ENCODE measurements at places on chromosomes 13 and 19.
A peak's percentile ranks its signal among the peaks of the same experiment; 100 is the strongest.

DNA sequence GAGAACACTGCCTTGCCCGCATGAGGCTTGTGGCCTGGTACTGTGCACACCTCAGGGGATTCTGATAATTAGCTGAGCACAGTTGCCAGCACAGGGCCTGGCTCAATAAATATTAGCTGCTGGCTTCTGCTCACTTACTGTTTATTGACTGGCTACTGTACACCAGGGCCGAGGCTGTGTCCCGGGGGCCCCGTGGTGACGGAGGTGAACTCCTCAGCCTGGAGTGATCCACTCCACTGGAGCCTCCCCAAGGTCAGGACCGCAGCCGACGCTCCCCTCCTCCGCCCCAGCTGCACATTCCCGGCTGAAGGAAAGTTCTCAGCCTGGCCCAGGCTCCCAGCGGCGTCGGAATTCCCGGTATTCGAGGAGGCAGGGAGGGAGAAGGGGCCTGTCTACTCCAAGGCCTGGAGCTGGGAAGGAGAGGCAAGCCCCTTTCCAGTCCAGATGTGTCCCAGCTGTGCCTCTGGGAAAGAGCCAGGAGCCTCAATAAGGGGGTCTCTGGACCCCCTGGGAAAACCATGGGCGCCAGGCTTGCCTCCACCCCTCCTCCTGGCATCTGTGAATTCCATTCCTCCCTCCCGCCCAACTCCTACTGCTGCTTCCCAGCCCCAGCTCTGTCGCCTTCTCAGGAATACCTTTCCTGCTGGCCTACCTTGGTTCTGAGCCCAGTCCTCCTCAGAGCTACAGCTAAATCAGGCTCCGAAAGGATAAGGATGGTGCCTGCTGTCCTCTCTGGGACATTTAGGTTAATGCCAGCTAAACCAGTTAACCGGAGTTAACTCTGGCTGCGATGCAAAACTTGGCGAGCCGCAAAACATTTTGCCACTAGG lies 7.3 kb downstream of the RPS16 start:
- no peak for DNase-seq

- DNase-seq = no peak
Measured at GRCh38 chr13:98591721-98592361, 14.9 kb upstream of the STK24 start.

DNA sequence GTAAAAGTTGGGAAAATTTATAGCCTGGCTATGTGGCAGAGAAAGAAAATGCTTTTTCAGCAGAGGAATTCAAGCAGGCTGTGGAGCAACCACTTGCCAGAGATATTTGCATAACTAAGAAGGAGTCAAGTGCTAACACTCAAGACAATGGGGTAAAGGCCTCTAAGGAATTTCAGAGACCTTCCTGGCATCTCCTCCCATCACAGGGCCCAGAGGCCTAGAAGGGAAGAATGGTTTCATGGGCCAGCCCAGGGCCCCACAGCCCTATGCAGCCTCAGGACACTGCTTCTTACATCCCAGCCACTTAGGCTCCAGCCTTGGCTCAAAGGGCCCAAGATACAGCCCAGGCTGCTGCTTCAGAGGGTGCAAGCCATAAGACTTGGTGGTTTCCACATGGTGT lies 14.3 kb downstream of the SLC15A1 start:
- no peak for DNase-seq

DNA sequence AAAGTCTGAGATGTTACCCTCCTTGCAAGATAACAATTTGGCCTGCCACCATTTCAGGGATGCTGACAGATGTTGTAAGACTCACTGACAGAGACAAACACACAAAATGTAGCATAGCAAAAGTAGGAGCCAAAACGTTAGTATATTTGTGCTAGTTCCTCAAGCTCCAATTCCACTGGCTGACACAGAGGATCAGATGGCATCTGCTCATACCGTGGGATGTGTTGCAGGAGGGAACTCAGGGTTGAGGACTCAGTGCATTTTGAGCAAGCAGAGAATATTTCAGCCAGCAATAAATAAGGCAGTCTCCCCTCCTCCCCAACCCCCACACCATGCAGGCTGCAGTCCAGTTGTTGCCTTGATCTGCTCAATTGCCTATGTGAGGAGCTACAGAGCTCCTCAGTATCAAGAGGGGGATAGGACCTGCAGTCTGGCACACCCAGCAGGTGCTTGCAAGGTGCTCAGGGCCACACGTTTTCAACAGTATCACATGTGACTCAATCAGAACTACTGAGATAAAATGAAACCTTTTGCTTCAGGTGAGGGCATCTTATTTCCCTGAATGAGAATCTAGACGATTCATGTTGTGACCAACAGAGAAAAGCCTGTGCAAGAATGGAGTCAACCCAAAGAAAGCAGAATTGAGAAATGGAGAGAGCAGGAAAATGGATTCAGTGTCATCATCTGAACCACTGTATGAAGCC lies 23.6 kb upstream of the LRCH1 start:
- DNase-seq = no peak

GRCh38 chr19:47653856-47654255 lies 44.9 kb downstream of the BICRA start:
- no peak for DNase-seq

DNA sequence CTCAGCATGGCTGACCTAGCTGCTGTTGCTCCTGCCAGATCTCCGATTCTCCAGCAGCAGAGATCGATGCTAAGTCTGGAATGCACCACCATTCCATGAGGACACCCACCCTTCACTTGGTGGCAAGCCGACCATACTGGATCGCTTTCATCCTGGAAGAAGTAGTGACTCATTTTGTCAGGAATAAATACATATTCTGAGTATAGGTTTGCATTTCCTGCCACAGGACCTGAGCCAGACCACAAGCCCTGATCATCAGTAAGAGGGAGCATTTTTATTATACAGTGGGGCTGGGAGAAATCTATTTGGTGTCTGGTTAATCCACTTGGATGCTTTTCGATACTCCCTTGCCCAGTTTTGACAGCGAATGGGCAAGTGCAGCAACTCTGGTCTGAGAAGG lies 10.9 kb upstream of the KCTD15 start:
- no peak for DNase-seq

DNA sequence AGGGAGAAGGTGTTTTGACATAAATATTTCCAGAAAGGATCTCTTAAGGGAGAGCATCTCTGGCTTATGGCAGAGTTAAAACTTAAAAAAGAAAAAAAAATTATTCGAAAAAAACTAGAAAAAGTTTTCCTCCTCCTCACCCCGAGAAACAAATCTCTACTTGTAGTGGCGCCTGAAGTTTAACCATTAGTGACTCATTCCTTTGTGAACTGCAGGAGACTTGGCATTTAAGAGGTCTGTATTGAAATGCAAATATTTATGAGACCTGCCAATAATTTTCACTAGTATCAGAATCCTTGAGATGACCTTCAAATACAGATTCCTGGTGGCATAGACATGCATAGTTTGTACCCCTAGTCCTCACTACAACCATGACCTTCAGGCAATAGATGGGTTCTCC lies 64.9 kb upstream of the MED4 start:
- no peak for DNase-seq

- DNase-seq = no peak
Measured at GRCh38 chr13:44159633-44160279, 213.9 kb upstream of the SERP2 start.

GRCh38 chr19:16445238-16446107 lies 26.3 kb downstream of the EPS15L1 start:
- DNase-seq = no peak

DNA sequence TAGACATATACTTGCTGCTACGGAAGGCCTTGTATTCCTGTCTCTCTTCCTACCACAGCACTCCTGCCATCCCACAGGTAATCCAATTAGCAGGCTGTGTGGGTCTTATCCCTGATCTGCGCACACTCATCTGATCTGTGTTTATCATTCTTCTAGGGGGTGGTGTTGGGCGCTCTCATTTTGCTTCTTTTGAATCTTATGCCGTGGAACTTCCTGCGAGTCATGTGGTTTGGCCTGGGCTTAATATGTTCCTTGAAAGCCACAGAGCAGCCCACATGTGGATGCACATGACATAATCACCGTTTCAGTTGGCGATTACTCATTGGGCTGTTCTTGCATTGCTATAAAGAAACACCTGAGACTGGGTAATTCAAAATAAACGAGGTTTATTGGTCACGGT lies 7.5 kb downstream of the RASA3 start:
- no peak for DNase-seq

DNA sequence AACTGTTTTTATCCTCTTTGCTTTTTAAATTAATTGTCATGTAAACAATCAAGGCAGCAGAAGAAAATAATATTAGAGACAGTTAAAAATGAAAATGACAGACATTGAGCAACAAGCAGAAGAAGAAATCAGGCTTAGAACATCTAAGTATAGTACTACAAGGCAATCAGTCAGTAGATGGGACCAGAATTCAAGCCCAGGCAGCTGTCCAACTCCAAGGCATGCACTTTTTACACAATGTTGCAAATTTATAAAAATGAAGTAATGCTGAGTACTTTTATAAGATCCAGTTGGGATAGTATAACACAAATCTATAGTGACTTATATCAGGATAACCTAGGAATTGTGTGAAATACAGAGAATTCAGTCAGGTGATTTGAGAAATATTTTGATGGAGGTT lies 2815.8 kb downstream of the PCDH9 start:
- DNase-seq = no peak

- peak; percentile 57 for DNase-seq
Measured at GRCh38 chr13:42836930-42837690, 55.7 kb downstream of the FAM216B start.
